ENCODE measurements at places on chromosomes 11 and 22.

- no peak for DNase-seq
These were observed 147.7 kb upstream of the LARGE1 start for GRCh38 chr22:34068001-34068400.

GRCh38 chr22:28232204-28232603 lies 313.1 kb upstream of the PITPNB start:
- DNase-seq: no peak

- DNase-seq: no peak
These were observed 10.8 kb downstream of the CRYBA4 start for GRCh38 chr22:26632422-26633155.

- DNase-seq: no peak
These were observed 49.7 kb downstream of the ANO1 start for GRCh38 chr11:70127653-70128434.

DNA sequence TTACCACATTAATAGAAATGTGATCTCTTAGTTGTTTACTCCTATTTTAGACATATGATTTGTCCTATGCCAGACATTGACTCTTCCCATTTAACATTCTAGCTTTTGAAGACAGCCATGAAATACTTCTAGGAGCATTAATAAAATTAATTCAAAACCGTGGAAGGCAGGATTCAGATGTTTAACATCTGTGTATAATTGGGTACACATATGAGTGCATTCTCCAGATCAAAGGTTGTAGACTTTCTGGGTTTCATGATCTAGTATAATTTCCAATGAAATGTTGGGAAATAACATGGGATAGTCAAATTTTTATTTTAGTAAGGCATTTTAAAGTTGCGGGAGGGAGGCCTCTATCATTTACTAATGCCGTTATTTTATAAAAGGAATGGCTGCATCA lies 35.2 kb upstream of the CCDC89 start:
- DNase-seq: no peak

DNA sequence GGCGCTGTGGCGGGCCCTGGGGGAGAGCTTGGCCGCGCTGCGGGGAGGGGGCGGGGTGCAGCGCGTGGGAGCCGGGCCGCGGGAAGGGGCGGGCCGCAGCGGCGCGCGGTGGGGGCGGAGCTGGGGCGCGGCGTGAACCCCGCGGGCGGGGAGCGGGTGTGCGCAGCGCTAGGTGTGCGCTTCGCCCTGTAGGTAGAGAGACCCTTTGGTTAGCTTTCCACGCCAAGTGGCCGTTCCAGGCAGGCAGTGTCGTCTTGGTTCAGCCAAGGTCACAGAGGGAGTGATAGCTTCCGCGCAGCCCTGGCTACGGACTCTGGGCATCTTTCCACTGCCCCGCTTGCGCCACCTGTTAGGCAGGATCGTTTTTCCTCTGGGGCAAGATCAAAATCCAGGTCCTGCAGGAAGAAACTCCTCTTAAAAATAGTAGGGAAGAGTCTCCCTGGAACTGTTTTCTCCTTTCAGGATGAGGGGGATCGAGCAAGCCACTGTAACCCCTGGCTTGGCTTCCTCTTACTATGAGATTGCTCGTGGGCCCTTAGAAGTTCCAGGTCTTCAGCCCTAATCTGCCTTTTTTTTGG lies 434 bp downstream of the BANF1 start:
- DNase-seq: peak; percentile 56

- DNase-seq: no peak
These were observed 70.7 kb downstream of the MN1 start for GRCh38 chr22:27730641-27731433.

GRCh38 chr11:29996016-29996415 lies 20.8 kb downstream of the KCNA4 start:
- DNase-seq: no peak

- no peak for DNase-seq
These were observed 632.9 kb upstream of the CADM1 start for GRCh38 chr11:116136987-116137674.

GRCh38 chr11:86577644-86578636 lies 94.5 kb downstream of the ME3 start:
- DNase-seq: peak; percentile 86

DNA sequence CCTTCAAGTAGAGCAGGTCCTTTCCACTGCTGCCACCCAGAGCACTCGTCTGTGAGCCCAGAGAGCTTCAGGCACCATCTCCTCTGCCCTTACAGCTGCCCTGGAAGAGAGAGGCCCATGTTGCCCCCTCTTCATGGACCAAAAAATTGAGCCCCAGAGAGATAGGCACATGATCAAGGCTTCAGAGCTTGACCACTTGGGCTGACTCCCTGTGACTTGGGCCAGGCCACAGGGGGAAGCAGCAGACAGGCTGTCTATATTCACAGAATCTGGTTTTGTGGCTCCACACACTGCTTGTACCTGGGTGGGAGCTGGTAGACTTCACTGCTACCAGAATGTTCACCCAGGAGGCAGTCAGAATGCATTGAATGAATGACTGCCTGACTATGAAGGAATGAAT lies 58.2 kb downstream of the SMIM38 start:
- DNase-seq: no peak

DNA sequence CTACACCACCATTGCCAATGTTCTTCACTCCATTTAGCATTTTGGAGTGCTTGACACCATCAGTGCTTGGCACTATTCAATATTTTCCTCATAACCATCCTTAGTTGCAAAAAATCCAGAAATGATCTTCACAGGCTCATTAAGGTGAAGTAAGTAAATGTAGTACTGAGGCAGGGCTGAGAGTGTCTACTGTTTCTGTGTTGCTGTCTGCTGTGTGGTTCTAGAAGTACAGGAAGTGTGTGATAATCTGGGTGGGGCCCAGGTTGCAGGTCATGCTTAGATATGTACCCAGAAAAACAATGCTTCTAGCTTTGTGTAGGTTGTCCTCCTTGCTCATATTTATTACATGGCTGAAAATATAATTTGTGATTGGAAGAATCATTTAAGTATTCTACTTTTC lies 411.8 kb upstream of the CCDC179 start:
- no peak for DNase-seq

DNA sequence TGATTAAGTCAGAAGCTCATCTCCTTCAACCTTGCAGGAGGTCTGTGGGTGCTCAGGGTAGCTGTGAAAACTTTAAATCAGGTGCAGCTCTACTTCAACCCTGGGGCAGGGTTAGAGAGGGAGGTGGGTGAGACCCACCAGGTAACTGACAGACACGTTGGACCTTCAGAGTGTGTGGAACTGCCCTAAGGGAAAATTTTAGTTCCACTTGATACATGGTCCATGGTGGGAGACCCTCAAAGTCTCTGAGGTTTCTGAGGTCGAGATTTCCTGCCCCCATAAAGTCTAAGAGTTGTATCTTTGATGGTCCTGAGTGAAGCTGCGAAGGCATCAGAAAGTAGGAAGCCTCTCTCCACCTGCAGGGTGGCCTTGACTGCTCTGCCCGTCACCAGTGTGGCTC lies 23.9 kb upstream of the NNMT start:
- no peak for DNase-seq

DNA sequence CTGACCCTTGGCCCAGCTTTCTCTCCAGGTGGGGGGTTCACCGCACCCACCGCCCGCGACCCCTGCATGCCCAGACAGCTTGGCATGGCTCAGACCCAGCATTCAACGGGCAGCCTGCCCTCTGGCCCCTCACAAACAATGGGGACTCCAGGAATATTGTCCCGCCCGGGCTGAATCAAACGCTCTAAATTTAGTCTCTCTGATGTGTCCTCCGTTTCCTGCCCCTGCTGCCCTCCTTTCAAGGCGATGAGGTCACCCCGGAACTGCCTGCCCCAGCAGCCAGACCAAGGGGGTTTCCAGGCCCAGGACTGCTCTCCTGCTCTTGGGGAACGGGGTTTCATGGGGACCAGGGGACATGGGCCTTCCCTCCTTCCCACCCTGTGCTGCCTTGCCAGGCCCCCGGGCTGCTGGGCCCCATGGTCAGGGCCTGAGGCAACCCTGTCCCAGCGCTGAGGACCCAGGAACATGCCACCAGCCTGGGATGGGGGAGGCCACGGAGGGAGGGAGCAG lies 10.1 kb upstream of the PDGFB start:
- DNase-seq: no peak

- DNase-seq: no peak
These were observed 15.7 kb downstream of the NAP1L4 start for GRCh38 chr11:2976294-2977063.

- no peak for DNase-seq
These were observed 11.0 kb downstream of the RPL27A start for GRCh38 chr11:8693555-8693954.

- DNase-seq: no peak
These were observed 860.8 kb downstream of the TBC1D22A start for GRCh38 chr22:47623066-47623762.

DNA sequence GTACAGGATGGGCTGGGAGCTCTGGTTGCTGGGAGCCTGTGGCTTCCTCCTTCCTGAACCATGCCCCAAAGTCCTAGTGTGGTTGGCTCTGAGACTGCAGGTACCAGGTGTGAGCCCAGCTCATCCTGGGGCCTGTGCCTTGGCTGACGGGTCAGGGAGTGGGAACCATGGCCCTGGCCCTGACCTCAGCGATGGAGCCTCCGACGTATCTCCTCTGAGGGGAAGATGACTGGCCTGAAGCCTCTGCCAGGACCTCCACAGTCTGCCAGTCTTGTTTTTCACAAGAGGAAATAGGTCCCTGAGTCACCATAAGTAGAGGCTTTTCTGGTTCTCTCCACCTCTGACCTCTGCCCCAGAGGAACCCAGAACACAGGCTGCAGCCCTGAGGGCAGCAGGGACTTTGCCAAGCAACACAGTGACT lies 3.4 kb downstream of the RCE1 start:
- DNase-seq: no peak

- no peak for DNase-seq
These were observed 3.1 kb downstream of the DRD4 start for GRCh38 chr11:640021-640706.
